Stimulated activated CD4-positive, alpha-beta T cell treated with anti-CD3 and anti-CD28 coated beads, Interleukin-1b, Interleukin-23, amount 100 ng/mL, for 24 hours (primary cell): ENCODE measurements at places on chromosomes 13 and 19.

GRCh38 chr13:44648392-44649103 is 72.4 kb upstream of the TSC22D1 start:
- DNase-seq, result no peak

DNA sequence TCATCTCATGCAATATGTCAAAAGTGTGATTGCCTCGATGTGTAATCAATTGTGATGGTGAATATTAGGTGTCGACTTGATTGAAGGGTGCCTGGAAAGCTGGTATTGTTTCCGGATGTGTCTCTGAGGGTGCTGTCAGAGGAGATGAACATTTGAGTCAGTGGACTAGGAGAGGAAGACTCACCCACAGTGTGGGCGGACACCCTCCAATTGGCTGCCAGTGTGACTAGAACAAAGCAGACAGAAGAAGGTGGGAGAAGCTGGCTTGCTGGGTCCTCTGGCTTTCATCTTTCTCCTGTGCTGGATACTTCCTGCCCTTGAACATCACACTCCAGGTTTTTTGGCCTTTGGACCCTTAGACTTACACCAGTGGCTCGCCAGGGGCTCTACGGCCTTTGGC is 15.5 kb upstream of the CABP5 start:
- DNase-seq, result no peak

DNA sequence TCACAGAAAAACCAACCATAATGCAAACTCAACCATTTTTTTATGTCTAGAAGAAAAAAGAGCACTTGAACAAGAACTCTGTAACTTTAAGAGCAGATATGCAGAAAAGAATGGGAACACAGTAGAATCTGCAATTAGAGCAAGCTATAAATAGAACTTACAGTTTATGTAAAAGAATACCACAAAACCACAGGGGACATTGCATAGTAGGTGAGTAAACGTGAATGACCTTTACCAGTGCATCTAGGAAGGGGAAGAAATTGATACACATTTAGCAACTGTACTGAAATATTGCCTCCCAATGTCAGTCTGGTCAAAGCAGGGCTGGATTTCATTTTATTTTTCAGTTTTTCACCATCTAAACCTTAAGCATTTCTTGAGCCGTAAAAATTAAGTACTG is 242.2 kb upstream of the EDNRB start:
- no peak for DNase-seq

GRCh38 chr19:45249261-45250033 is 1.6 kb upstream of the MARK4 start:
- DNase-seq, result no peak
